GM06990 (cell line): ENCODE measurements at places on chromosomes 12 and 14.
A peak's percentile ranks its signal among the peaks of the same experiment; 100 is the strongest.

DNA sequence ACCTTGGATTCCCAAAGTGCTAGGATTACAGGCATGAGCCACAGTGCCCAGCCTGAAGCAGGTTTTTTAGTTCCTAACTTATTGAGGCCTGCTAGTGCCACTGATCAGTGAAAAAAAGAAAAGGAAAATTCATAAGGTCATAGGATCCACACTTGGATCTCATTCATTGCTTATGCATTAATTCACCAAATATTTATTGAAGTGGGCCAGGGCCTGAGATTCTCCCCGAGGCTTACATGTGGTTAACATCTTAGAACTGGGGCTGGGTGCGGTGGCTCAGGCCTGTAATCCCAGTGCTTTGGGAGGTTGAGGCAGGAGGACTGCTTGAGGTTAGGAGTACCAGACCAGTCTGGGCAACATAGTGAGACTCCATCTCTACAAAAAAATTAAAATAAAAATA, 29.5 kb upstream of the MAP1LC3B2 start:
- DNase-seq: no peak

DNA sequence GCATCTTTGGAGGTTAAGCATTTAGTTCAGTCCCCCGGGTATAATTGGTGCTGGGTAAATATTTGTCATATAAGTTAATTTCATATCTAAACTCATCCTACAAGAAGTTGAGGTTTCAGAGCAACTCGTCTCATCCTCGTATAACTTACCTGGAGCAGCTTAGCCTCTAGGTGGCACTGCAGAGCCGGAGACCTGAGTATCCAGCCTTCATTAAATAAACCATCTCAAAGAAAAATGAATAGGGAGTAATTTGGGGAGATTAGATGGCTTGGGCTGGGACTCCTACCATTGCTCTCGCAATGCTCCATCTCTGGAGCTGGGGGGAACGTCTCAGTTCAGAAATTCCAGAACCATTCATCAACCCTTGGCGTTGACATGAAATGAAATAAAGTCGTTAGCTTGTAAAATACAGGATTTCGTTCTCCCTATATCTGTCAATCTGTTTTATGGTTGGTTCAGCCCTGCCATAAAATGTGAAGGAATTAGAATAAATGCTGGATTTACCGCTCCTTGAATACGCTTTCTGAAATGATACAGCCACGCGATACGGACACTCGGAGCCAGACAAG, 122.9 kb upstream of the TMEM132D start:
- DNase-seq: no peak

DNA sequence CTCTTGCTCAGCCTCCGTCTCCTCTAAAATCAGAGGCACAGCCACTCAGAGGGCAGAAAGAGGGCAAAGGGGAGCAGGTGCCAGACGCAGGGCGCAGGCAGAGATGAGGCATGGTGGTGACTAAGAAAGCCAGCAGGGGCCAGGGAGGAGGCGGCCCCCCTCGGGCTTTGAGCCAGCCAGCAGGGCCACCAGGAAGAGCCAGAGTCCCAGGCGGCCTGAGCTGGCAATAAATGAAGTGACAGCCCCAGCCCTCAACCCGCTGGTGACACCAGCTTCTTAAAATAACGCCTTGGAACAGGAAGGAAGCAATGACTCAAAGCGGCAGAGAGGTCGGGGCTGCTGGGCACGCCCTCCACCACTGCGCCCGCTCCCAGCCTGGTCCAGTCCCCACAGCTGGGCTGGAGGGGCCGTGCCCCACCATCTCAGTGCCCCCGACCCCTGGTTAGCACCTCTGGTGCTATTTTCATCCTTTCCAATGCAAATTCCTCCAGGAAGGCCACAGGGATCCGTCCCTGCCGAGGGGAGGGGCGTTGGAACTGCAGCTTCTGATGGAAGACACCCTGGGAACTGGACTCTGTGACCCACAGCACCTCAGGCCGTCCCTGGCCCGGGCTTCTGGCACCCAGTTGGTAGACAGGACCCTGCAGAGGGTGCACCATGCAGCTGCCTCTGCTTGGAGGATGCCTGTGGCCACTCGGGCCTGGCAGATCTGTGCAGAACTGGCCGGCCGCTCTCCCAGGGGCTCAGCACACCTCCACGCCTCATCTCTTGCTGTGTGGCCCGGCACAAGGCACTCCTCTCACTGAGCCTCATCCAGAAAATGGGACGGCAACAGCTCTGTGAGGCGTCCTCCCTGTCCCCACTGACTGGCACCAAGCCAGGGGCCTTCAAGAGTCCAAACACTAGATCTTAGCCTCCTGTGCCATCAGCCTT, 113.7 kb downstream of the NCOR2 start:
- DNase-seq: peak; percentile 84

GRCh38 chr12:67354322-67354721, 85.2 kb downstream of the CAND1 start:
- no peak for DNase-seq

- no peak for DNase-seq
These were observed 48.9 kb upstream of the AMN start for GRCh38 chr14:102873546-102874061.
